ENCODE measurements at places on chromosomes 7 and 10.

DNA sequence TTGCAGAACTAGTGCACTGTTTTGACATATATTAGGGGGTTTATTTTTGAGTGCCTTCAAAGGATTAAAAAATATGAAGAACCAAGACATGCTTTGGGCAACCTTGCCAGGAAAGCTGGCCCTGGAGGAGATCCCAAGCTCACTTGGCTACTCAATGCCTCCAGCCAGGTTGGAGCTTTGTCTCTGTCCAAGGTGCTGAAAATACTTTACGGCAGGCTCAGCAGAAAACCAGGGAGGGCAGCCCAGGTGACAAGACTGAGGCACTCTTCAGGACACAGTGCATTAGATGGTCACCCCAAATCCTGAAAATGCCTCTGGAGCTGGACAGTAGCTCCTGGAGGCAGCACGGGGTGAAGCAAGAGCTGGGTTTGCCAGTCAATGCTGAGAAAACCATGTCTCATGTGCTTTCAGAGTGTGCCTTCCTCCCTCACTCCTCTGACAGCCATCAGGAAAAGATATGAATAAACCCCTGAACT is 5.8 kb upstream of the KCNH2 start:
- no peak for DNase-seq

- DNase-seq, result no peak
These were observed 44.8 kb downstream of the AKR1B1 start for GRCh38 chr7:134414109-134414508.

- DNase-seq, result no peak
These were observed 864 bp downstream of the PSTK start for GRCh38 chr10:122981066-122981464.

GRCh38 chr10:69839696-69840345 is 38.1 kb downstream of the COL13A1 start:
- no peak for DNase-seq

DNA sequence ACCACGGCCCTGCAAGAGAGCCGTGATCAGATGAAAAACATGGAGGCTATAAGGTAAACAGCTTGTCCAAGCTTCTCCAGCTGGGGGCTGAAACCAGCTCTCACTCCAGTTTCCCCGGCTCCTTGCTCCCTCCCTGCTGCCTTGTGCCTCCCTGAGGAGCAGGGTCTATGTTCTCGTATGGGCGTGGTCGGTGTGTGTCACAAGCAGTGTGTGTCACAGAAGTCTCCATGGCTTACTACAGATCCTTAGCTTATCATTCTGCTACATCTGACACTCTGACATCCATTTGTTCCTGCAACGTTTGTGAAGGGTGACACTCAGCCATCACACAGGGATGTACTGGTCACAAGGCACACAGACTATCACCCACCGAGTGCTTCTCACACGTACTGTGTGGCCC is 54.6 kb downstream of the CSGALNACT2 start:
- DNase-seq, result no peak

GRCh38 chr10:49458869-49459268 is 63.0 kb upstream of the DRGX start:
- DNase-seq, result no peak

All from NCI-H1105 (cell line).